Mucosa of descending colon (tissue), 3 donors: ENCODE measurements at places on chromosomes 13 and 19. TPM values are rescaled to one million over a fixed set of nuclear protein-coding genes. Genes with fewer than 3 reads are reported as not detected.

DNA sequence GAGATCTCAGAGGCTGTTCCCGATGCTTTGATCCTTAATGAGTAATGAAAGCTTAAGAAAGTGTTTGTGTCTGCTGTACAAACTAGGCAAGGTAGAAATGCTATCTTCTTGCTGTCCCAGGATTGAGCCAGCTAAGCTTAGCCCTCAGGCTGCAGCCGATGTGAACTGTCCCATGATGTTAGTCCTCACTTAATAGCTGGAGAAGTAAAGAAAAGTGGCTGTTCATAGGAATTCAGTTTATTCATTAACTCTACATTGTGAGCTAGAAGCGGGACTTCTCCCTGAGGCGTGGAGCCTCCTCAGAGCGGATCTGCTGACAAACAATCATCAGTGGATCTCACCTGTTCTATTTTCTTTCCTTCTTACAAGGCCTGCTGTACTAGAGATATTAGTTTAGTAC is 10.1 kb upstream of the GSX1 start:
- no peak for DNase-seq

GRCh38 chr19:51242881-51243630 is 7.8 kb upstream of the SIGLECL1 start:
- DNase-seq, result no peak

- peak; percentile 87 for DNase-seq
Measured at GRCh38 chr19:35013041-35013819, 13.1 kb downstream of the GRAMD1A start.

DNA sequence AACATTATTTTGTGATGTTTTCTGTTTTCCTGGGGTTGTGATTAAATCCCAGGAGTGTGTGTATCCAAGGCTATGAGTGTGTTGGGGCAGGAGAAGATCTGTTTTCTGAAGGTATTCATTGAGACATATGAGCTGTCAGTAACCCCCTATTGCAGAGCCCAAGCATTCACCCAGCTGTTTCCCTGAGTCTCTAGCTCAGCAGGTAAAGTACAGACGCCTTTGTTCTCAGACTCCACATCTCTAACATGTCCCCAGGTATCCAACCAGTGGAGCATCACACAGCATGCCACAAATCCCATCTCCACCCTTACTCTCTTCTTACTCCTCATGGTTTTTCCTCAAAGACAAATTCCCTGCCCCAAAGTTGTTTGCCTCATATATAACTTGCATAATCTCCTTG is 213.6 kb downstream of the PCDH20 start:
- no peak for DNase-seq

GRCh38 chr19:2261438-2262172 is 5.4 kb upstream of the JSRP1 start:
- DNase-seq, result peak; percentile 67

GRCh38 chr13:113849981-113850721 is 13.7 kb downstream of the GAS6 start:
- DNase-seq, result no peak

GRCh38 chr13:105763851-105764250 is 771.6 kb downstream of the EFNB2 start:
- no peak for DNase-seq

- DNase-seq, result no peak
Measured at GRCh38 chr19:35023428-35023827, 6.8 kb upstream of the SCN1B start.

- DNase-seq, result peak; percentile 10
Measured at GRCh38 chr19:38544569-38545315, 73.0 kb downstream of the MAP4K1 start.

DNA sequence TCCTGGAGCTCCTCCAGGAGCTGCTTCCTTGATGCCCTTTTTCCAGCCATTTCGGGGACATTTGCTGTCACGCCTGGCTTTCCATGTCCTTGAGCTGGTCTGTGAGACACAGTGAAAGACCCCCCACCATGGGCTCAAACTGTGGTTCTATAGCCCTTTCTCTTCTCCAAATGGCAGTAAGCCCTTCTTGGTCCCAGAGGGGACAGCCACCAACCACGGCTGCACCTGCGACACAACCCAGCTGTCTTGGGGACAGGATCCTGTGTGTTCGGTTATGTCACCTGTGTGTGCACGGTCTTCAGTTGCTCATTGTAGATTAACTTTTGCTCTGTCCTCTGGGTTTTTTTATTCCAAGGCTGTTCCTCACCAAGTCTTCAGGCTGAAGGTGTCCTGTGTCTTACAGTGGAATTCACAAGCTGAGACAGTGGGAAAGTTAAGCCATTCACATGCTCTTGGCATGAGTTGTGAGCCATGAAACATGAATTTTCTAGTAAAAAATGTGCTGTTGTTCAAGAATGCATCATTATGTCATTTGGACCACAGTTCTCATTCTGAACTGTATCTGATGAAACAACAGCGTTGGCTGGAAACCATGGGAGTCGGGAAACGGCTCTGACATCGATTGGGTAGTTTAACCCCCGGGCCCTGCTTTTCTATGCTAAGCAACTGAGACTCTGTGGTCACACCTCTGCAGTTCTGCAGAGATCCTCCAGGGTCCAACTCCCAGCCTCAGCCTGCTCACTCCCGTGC is 129.5 kb upstream of the MCF2L start:
- DNase-seq, result peak; percentile 19

Gene CGB7
- not detected for total RNA-seq

Gene KLK11
- total RNA-seq, result 0.38 TPM

Gene SELENOV
- not detected for total RNA-seq

Gene TNNT1
- total RNA-seq, result 1.1 TPM
